ENCODE measurements at places on chromosomes 16 and 17. TPM values are rescaled to one million over a fixed set of nuclear protein-coding genes. Genes with fewer than 3 reads are reported as not detected.
A peak's percentile ranks its signal among the peaks of the same experiment; 100 is the strongest.

The RRAD gene
- total RNA-seq, result 4.3 TPM

DNA sequence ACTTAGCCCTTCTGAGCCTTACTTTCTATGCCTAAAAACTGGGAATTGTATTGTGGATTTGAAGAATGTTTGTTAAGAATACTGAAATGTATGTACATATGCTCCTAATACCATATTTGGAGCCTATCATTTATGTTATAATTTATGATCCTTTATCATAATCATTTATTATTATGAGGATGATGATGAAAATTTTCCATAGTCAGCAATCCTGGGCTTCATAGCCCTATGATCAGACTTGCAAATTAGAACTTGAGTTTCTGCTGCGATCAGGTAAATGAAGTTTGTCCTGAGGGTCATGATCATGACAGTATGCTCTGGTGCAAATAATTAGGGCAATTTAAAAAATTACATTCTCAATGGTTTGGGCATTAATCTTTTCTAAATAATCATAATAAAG lies 147.4 kb downstream of the CA10 start:
- no peaks in the 10 kb centered on the region for H3K27me3 ChIP-seq
- H3K4me1 ChIP-seq, result no peaks in the 10 kb centered on the region
- no peaks in the 10 kb centered on the region for H3K36me3 ChIP-seq
- H3K27ac ChIP-seq, result no peak overlapping the region
- no peak overlapping the region for H3K4me3 ChIP-seq

DNA sequence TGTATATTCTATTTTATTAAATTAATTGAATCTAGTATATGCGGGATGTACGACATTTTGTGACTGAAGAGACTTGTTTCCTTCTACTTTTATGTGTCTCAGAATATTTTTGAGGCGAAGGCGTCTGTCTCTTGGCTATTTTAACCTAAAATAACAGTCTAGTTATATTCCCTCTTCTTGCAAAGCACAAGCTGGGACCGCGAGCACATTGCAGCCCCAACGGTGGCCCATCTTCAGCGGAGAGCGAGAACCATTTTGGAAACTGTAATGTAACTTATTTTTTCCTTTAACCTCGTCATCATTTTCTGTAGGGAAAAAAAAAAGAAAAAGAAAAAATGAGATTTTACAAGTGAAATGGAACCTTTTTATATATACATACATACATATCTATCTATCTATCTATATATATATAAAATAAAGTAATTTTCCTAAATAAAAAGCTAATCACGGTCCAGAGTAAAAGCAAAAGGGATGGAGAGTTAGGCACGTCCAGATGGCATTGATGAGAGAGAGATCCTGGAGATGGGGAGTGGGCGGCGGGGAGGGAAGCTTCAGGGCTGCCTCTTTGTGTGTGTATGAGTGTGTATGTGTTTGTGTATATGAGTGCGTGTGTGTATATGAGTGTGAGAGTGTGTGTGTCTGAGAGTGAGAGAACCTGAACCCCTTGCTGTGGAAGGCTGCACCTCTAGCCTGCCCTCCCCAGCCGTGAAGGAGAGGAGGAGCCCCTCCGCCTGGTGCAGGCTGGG lies 7.5 kb upstream of the ABCC3 start:
- H3K36me3 ChIP-seq, result no peaks in the 10 kb centered on the region
- H3K4me3 ChIP-seq, result no peak overlapping the region
- no peak for DNase-seq
- H3K27ac ChIP-seq, result peak overlapping the region; percentile 100
- peaks cover 73% of the 10 kb centered on the region for H3K4me1 ChIP-seq

- no peaks in the 10 kb centered on the region for H3K4me1 ChIP-seq
- no peak overlapping the region for H3K27ac ChIP-seq
- no peaks in the 10 kb centered on the region for H3K36me3 ChIP-seq
- no peak for DNase-seq
Measured at GRCh38 chr17:70582777-70583176, 413.4 kb downstream of the KCNJ2 start.

GRCh38 chr17:31428111-31428510 lies 36.6 kb downstream of the RAB11FIP4 start:
- no peaks in the 10 kb centered on the region for H3K36me3 ChIP-seq
- no peak for DNase-seq
- no peak overlapping the region for H3K27ac ChIP-seq
- peaks cover 2% of the 10 kb centered on the region for H3K27me3 ChIP-seq
